Lower lobe of right lung (tissue), 2 donors: ENCODE measurements at places on chromosomes 13 and 19.

DNA sequence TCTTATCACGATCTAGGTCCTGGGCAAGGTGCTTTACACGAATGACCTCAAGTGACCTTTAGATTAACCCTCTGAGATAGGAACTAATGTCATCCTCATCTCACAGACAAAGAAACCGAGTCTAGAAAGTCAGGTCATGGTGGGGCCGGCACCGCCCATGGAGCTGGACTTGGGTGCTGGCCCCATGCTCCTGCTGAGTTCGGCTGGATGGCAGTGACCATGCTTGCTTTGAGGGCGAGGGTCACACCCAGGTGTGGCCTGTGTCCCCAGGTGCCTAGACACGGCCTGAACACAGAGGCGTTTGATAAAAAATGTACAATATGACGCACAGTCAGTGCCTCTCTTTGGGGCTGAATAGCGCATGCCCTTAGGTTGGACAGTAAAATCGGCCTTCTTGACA lies 26.8 kb downstream of the COL4A2 start:
- DNase-seq, result no peak

- DNase-seq, result no peak
Observed at GRCh38 chr19:31315652-31316051, 33.6 kb downstream of the TSHZ3 start.

DNA sequence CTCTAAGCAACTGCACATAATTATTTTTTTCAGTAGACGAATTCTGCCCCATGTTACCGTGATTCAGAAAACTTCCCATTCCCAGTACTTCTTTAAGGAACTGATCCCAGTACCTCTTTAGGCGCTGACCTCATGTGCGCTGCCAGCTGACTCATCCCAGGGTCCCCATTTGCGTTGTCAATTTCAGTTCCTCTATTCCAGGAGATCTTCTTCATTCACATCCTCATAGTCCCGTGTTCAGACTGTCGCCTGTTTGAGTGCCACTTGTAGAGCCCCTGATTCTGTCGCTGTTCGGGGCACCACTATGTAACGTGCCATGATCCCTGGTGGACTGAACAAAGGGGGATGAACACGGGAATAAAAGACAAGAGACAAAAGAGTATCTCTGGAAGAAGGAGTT lies 16.4 kb downstream of the FPR3 start:
- DNase-seq, result peak; percentile 66

DNA sequence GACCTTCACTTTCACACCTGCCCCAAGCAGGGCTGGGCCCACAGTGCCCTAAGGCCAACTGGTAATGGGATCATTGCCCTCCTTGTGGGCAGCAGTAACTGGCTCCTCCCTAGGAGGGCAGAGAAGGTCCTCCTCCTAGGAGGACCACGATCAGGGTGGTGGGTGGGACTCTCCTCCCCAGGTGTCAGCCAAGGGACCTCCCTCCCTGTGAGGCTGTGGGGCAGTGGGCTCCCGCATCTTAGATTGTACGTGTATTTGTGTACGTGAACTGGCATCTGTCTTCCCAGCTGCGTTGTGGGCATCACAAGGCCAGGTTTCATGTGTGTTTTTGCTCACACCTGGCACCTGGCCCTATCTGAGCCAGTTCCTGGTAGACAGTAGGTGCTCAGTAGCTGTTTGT lies 111.8 kb downstream of the SOX1 start:
- DNase-seq, result no peak

- no peak for DNase-seq
Observed at GRCh38 chr19:32837531-32837930, 32.0 kb downstream of the SLC7A9 start.

- no peak for DNase-seq
Observed at GRCh38 chr13:95067303-95067702, 233.9 kb downstream of the ABCC4 start.

GRCh38 chr13:111233080-111233479 lies 87.4 kb upstream of the TEX29 start:
- DNase-seq, result no peak

- DNase-seq, result no peak
Observed at GRCh38 chr13:89082623-89083022, 1411.5 kb downstream of the SLITRK5 start.

DNA sequence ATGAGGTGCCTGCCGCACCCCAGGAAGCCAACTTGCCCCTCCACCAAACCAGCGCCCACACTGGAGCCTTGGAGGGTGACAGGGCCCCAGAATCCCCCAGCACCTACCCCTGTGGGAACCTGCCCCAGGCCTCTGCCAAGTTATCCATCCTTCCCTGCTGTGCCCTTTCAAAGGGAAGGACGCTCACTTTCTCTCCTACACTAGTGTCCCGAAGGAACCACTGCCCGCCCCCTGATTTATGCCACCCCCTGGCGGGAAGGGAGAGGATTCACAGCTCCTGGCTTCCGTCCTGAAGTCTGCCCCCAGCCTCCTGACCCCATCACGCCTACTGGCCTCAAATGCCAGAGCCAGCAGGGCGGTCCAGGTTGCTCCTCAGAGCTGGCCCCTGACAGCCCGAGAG lies 1.4 kb downstream of the EVI5L start:
- no peak for DNase-seq

DNA sequence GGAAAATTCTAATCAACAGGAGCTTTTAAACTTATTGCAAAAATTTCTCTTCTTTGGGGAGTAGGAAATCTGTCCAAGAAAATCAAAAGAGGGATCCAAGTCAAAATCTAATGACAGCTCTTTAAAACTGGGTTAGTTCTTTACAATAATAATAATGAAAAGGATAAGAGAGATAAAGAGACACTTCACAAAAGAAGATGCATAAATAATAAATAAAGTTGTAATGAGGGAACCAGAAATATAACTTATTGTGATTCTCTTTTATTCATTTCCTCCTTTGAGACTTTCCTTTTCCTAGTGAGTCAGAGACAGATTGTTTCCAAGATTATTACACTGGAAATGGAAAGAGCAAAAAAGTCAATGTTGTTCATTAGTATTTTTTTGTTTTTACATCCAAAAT lies 1029.3 kb downstream of the PCDH17 start:
- no peak for DNase-seq

GRCh38 chr19:15124572-15125231 lies 17.5 kb downstream of the SYDE1 start:
- peak; percentile 60 for DNase-seq

GRCh38 chr19:31096935-31097545 lies 252.2 kb downstream of the TSHZ3 start:
- no peak for DNase-seq

GRCh38 chr19:45280471-45280961 lies 29.4 kb downstream of the MARK4 start:
- DNase-seq, result no peak

GRCh38 chr19:49767381-49767780 lies 580 bp downstream of the AP2A1 start:
- no peak for DNase-seq

GRCh38 chr13:109700176-109700575 lies 86.2 kb downstream of the IRS2 start:
- DNase-seq, result peak; percentile 73

- DNase-seq, result peak; percentile 66
Observed at GRCh38 chr13:71864094-71864985, 2.7 kb downstream of the DACH1 start.

DNA sequence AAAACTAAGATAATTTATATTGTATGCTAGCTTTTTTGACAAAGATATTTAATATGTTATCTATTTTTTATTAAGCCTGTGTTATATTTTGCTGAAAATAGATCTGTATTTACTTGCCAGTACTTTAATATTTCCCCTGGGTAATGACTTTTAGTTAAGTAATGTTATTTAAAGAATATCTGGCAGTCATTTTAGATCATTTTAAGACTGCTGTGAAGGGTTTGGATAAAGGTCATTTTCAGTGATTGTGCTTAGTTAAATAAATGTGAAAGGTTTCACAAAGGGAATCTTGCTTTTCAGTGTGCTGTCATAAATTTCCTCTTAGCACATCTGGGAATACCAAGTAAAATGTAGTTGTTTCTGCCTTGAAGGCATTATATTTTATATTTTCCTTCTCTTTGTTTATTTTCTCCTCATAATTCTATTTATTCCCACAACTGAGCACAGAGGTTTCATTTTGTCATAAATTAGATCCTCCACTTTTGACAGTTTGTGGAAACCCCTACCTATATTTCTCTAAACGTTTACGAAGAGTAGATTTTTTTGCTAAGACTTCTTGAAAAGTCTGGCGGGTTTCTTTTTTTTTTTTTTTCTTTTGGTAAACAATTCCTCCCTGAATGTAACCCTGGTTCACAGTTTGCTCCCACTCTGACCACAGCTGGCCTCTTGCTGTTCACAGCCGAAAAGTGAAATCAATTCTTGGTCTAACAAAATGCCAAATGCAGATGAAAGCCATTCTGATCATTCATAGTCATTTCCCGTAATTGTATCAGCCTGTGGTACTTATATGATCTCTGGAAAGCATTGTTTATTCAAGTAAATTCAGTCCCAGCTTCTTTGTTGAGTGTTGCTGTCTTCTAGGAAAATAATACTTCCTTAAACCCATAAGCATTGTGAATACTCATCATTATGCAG lies 87.8 kb downstream of the MAB21L1 start:
- DNase-seq, result no peak

DNA sequence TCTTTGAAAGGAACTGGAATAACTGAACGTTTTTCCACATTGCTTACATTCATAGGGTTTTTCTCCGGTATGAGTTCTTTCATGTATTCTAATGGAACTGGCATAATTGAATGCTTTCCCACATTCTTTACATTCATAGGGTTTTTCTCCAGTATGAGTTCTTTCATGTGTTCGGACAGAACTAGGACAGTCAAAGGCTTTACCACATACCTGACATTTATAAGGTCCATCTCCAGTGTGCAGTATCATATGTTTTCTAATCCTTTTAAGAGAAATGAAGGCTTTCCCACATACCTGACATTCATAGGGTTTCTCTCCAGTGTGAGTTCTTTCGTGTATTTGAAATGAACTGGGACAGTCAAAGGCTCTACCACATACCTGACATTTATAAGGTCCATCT lies 24.7 kb downstream of the ZNF564 start:
- no peak for DNase-seq

DNA sequence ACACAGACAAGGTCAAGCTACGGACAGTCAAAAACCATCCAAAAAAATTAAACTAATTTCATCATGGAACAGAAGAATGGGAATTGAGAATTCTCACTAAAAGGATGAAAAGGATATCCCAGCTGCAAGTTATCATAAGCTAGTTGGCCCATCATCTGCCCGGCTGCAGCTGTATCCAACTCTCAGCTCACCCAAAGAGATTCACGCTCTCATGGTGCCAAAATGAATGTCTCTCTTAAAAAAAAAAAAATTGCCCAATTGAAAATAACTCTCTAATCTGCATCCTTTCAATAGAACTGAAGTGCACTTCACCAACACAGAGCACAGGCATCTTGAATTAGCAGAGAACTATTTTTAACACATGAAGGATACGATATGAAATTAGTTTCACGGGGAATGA lies 20.0 kb downstream of the ENOX1 start:
- DNase-seq, result no peak

GRCh38 chr19:11556634-11557420 lies 2.2 kb downstream of the ELOF1 start:
- no peak for DNase-seq

DNA sequence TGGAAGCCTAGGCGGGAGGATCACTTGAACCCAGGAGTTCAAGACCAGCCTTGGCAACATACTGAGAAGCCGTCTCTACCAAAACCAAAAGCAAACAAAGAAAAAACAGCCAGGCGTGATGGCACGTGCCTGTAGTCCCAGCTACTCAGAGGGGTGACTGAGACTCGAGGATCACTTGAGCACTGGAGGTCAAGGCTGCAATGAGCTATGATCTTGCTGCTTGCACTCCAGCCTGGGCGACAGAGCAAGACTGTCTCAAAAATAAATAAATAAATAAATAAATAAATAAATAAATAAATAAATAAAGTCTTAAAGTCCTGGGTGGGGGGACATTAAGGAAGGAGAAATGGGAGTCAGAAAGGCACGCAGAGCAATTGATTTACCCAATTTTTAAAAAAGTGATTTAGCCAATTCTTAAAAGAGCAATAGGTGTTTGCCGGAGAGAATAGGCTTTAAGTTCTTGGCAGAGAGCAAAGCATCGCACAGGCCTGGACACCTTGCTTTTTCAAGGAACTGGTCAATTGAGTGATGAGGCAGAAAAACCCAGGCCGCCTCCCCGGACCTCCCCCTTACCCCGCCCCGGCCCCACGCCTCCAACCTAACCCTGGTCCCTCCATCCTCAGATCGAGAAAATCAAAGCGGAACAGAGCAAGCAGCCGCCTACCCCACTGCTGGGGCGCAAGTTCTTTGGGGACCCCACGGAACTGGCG lies 9.5 kb upstream of the SHKBP1 start:
- DNase-seq, result no peak

DNA sequence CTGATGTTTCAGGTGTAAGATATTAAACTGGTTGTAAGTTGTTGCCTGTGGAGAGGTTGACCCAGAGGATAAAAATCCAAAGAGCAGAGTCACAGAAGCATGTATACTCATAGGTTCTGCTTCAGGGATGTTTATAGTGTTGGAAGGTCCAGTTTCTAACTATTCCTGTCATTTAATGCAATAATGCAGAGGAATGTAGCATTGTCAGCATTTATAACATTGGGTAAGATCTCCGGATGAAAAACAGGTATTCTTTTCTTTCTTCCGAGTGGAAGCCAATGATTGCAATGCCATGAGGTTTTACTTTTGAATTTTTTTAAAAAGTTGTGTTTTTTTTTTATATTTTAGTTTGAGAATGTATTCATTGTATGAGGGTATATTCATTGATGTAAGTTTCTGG lies 771.0 kb downstream of the PCDH9 start:
- DNase-seq, result no peak

GRCh38 chr19:40638327-40638726 lies 37.2 kb downstream of the LTBP4 start:
- no peak for DNase-seq

- no peak for DNase-seq
Observed at GRCh38 chr13:110382229-110382628, 75.1 kb downstream of the COL4A2 start.

- DNase-seq, result no peak
Observed at GRCh38 chr13:81246556-81246955, 905.6 kb upstream of the SPRY2 start.

GRCh38 chr19:33254245-33254824 lies 28.7 kb upstream of the SLC7A10 start:
- no peak for DNase-seq

GRCh38 chr13:50080911-50081678 lies 65.9 kb downstream of the KCNRG start:
- peak; percentile 66 for DNase-seq

DNA sequence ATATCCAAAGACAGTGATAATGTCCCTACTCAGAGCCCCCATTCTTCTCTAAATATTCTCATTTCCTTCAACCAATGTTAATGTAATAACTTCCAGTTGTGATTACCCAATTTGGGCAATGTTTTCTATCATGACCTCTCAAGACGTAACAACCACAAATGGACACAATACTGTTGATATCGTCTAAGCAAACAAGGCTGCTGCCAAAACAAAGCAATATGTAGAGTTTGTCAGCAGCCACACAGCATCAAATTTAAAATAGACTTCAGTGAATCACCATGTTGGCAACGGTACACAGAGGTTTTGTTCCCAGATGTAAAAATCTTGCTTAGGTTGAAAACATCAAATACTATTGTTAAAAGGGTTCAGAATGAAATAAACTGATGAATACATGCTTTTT lies 205.1 kb downstream of the DACH1 start:
- DNase-seq, result no peak

GRCh38 chr13:106402866-106403265 lies 132.6 kb downstream of the EFNB2 start:
- no peak for DNase-seq

GRCh38 chr13:37621811-37622361 lies 23.3 kb upstream of the POSTN start:
- DNase-seq, result no peak
